T-helper 1 cell (primary cell): ENCODE measurements at places on chromosomes 2 and 18.

DNA sequence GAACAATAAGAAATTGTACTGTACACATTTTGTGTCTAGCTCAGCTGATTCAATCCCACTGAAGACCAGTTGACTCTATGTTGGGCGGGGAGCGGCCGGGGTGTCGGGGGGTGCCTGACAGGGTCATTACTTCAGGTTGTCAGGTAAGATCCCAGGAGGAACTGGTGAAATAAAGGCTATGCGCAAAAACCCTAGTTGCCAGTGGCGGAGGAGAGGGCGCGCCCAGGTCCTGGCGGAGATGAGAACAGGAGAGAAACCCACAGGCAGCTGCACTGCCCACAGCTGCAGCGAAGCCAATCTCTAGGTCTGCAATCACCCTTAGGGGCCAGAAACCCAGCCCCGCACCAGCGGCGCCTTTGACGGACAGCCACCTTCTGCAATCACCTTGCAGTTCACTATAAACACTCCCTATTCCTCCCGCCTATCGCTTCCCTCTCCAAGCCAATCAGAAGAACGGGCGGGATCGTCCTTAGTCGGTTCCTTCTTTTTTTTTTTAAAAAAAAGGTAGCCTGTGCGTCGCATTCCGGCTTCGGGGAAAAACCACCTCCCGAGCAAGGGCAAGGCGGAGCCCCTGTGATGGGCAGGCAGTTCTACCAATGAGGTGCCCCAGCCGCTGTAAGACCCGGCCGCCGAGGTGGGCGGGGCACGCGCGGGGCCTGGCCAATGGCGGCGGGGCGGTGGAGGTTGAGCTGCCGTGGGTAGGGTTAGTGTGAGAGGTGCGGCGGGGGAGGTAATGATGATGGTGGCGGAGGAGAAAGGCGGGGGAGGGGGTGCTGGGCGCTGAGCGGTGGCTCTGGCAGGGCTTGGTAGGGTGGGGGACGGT lies at the start of gene EHBP1:
TSS of gene EHBP1 (plus strand) at position 707 of the 823 bp plus-strand sequence. CDS start 1,479 bp downstream, outside the sequence.
- peak; percentile 98 for DNase-seq

- no peak for DNase-seq
These were observed 166.1 kb upstream of the OTX1 start for GRCh38 chr2:62884514-62884913.

DNA sequence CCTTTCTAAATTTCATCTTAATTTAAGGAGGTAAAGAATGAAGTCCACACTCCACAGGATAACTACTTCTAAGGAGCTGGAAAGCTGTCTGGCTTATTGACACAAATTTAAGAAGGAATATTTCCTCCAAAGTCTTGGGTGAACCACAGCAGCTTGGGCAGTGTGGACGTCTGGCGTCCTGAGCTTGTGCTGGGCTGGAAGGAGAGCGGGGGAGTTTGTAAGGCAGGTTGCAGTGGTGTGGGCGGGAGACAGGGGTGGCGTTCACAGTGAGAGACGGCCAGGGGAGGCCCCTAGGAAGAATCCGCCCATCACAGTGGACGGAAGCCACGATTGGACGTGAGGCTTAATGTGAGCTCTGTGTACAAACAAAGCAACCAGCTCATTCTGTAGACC lies 25.7 kb downstream of the ADI1 start:
- DNase-seq, result no peak

DNA sequence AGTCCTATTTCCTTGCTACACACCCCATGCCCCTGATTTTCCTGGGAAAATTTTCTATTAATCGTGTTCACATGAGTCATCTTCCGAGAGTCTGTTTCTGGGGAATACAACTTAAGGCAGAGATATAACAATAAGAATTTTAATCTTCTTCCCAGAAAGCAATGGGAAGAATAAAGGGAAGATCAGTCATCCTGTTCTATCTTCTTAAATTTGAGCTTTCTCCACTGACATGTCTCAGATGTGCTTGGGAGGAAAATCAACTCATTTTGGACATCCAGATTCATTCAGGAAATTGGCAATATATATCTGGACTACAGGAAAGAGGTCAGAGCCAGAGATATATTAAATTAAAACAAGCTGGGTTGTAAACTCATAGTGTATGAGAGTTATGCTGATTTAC lies 62.3 kb upstream of the SPAG16 start:
- no peak for DNase-seq

DNA sequence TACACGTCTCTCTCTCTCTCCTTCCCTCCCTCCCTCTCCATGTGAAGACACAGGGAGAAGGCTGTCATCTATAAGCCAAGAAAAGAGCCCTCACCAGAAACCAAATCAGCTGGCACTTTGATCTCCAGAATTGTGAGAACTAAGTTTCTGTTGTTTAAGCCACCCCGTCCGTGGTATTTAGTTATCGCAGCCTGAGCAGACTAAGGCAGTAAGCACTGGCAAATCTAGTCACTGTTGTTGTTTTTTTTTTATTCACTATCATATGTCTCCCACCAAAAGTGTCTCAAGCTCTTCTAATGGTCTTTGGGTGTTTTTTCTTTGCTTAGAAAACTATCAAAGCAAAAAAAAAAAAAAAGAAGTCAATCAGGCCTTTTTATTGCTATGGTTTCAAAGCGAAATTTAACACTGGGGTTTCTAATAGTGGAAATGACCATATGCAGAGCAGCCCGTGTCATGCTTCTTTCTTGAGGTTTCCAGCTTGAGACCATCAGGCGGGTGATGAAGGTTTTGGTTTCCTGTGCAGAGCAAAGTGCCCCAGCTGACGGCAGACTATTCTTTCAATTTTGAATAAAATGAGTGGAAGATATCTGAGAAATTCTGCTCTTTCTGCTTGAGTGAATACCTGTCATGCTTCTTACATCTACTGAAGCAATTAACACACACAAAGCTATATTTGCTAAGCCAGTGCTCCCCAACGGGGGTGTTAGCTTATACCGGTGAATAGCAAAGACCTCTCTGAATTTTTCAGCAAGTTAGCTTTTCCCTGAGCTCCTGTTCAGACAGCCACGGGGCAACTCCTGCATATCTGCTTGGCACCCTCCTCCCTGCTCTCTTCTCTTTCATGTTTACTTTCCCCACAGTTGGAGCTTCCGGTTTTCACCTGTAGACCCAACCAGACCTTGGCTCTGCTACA lies 394.1 kb upstream of the ATP5MC3 start:
- DNase-seq, result peak; percentile 1

- no peak for DNase-seq
These were observed 341.4 kb downstream of the TNS1 start for GRCh38 chr2:217661378-217661777.

DNA sequence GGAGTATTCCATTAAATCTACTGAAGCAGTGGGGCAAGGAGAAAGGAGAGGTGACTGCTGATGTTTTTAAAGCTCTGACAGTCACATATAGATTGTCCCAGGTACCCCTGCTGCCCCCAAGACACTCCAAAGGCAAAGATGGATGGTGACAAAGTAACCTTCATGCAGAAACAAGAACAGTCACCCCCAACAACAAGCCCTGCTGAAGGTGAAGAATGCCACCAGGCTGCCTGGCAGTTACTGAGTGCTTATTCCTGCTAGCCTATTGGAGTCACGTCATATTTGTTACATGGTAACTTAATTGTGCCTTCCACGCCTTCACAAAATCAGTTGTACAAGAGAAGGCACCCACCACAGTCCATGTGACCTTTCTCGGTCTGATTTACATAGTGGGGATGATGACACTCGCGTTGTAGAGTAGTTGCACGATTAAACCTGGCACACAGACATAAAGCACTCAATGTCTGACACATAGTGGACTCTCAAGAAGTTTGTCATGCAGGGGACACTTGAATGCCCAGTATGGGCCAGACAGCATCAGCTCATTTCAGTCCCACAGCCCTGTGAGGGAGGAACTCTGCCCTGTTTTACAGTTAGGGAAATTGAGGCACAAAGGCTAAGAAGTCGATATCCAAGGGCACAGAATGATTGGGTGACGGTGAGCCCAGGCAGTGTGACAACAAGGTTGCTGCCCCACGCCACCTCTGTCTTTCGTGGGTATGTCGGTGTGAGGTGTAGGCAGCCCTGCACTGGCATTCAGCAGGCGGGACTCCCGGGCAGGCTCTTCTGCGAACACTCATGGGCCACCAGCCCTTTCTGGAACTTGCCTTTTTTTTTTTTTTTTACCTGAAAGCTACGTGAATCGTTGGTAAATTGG lies 62.7 kb downstream of the ZCCHC2 start:
- no peak for DNase-seq

DNA sequence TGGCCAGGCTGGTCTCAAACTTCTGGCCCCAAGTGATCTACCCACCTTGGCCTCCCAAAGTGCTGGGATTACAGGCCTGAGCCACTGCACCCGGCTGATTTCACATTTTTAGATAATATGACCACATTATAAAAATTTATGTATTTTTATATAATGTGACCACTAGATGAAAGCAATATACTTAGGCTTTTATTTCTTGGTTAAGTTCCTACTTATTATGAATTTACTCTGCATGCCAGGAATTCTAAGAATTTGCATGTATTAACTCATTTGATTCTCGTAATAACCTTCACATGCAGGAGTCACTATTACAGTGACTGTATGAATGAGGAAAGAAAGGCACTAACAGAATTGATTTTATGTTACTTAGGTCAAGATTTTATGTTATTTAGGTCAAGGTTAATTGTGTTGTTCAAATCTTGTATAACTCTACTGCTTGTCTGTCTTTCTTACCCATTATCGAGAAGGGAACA lies 25.6 kb upstream of the CASP8 start:
- DNase-seq, result no peak

DNA sequence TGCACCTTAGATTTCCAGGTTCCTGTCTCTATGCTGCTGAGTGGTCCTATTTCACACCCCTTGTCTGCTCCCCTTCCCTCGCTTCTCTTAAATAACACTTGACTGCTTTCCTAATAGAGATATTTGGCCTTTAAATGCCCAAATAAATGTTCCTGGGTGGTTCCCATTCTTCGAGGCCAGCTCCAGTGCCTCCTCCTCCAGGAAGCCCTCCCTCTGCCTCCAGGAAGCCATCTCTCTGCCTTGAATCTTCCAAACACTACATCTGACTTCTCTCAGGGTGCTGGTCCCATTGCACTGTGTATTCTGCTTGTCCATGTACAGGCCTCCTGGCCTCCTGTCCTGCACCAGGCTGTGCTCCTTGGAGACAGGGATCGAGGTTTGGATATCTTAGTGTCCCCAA lies 14.2 kb downstream of the EHD3 start:
- no peak for DNase-seq

DNA sequence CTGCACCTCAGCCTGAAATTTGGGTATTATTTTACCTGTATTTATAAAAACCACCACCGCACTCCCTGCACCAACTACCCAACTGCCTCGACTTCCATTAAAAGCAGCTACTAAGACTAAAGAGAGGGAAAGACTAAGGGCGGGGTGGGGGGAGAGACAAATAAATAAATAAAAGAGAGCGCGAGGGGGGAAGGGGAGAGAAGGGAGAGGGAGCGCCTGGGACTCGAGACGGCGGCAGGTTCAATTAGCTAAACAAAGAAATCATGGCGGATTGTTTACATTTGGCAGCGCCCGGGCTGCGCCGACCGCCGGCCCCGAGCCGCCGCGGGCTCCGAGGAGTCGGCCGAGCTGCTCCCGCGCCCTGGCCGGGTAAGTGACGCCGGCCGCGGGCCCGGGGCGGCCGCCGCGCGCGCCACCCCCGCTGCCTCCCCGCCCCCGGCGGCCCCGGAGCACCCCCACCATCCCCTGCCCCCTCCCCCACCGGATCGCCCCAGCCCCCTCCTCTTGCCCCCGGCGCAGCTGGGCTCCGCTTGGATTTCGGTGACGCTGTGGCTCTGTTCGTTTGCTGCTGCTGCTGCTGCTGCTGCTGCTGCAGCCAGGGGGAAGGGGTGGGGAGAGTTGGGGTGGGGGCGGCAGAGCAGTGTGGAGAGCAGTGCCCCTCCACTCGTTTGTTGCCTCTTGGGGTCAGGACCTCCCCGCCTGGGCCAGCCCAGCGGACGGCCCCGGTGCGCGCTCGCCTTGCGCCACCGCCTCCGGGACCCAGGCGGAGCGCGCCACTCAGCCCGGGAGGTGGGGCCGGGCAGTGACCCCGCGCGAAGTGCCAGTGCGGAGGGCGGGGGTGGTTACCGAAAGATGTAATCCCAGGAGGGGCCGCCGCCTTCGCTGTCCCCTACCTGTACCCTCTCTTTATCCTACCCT lies 187.2 kb upstream of the FANCL start:
- no peak for DNase-seq

DNA sequence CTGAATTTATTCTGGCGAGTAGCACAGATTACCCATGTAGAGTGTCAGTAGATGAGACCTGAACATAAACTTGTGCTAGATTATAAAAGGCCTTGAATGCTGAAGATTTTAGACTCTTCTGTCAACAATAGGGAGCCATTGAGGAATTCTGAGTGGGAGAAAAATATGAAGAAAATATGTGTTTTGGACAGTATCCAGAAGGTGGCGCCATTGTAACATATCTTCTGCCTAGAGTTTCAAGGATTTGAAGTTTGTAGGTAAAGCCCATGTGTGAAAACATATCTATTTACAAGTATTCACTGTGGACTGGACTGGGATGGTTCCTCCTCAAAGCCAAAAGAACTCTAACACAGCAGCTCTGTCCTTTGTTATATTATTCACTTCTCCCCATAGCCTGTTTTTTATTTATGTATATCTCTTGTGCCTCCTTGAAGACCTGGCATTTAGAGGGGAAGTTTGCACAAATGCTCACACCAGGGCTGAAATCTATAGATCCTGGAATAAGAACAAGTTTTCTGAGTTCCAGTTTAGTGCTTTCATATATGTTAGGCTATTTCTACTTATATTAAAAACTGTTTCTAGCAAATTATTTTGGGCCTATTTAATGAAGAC lies 124.9 kb downstream of the RDH14 start:
- DNase-seq, result no peak

DNA sequence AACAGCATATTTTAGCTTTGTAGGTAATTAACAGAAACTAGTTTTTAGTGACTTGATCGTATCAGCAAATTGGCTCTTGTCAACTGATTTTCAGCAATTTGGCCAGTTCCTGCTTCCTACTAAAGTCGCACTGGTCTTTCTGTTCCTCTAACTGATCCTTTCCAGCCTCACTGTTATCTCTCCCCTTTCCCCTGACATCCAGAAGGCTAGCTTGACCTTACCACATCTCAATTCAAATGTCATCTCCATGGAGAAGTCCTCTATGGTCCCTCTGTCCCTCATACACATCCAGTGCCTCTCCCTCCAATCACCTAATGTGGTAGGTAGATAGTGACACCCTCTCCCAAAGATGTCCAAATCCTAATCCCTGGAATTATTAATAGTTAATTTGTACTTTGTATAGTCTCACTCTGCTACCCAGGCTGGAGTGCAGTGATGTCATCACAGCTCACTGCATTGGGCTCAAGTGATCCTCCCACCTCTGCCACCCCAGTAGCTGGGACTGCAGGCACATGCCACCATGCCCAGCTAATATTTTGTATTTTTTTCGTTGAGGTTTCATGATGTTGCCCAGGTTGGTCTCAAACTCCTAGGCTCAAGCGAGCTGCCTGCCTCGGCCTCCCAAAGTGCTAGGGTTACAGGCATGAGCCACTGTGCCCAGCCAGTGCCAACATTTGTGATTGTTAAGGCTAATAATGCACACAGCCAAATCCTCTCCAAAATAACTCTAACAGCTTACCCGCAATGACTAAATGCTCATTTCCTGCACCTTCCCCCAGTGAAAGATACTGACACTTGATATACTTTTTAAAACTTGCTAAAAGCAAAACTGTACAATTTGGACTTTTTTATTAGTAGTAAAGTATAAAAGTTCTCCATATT lies 16.9 kb downstream of the PSTPIP2 start:
- no peak for DNase-seq

- no peak for DNase-seq
These were observed 6.0 kb downstream of the RETREG2 start for GRCh38 chr2:219184121-219184520.

GRCh38 chr2:156405586-156405985 lies 30.6 kb upstream of the GPD2 start:
- DNase-seq, result no peak

- peak; percentile 16 for DNase-seq
These were observed 84.8 kb downstream of the SH3RF3 start for GRCh38 chr2:109213646-109214433.
